ENCODE measurements at places on chromosomes 1 and 21.

DNA sequence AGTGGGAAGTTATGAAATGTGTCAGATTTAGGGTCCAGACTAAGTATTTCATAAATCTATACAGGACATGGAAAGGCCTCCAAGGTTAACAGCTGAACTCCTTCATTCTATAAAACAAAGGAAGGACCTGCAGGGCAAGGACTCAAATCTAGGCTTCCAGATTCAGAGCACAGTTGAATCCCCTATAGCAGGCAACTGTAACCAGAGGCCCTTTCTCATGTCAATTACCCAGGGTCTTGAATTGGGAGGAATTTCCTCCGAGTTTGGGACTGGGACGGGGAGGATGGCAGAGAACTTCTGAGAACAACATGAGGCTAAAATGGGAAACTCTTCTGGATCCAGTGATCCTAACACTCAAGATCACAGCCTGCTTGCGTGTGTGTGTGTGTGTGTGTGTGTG, 112.9 kb upstream of the BEND5 start:
- DNase-seq, result no peak

DNA sequence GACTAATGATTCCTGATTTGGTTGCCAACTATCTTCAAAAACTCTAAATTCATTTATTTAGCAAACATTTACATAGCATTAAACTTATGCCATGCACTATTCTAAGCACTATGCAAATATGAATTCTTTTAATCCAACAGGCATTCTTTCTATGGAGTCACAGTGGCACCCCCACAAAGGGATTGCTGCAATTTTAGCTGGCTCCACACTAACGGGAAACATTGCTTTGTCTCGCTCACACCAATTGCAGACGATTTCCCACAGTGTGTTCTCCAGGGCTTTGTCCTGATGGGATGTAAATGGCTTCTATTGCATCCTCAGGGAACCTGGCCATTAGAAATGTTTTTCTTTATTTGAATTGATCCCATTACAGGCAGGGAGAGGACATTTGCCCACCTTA, 259.1 kb downstream of the BARHL2 start:
- no peak for DNase-seq

DNA sequence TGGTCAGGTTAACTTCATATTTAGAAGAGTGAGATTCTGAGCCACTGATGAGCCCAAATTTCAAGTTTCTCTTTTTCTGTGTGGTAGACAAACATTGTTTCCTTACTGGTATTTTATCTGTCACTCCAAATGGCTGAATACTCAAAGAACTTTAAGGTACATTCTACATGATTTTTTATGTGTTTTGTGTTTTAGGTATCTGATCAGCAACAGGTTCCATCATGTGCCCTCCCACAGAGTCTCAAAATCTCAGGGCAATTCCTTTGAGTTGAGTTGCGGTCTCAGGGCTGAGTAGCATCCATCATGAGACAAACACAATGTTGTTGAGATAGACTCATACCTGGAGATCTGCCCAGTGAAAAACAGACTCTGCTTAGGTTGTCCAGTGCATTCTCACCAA, 14.7 kb upstream of the CEP350 start:
- DNase-seq, result no peak

GRCh38 chr1:196178083-196178635, 430.1 kb downstream of the KCNT2 start:
- no peak for DNase-seq
